T-helper 1 cell (primary cell): ENCODE measurements at places on chromosomes 2 and 18.

DNA sequence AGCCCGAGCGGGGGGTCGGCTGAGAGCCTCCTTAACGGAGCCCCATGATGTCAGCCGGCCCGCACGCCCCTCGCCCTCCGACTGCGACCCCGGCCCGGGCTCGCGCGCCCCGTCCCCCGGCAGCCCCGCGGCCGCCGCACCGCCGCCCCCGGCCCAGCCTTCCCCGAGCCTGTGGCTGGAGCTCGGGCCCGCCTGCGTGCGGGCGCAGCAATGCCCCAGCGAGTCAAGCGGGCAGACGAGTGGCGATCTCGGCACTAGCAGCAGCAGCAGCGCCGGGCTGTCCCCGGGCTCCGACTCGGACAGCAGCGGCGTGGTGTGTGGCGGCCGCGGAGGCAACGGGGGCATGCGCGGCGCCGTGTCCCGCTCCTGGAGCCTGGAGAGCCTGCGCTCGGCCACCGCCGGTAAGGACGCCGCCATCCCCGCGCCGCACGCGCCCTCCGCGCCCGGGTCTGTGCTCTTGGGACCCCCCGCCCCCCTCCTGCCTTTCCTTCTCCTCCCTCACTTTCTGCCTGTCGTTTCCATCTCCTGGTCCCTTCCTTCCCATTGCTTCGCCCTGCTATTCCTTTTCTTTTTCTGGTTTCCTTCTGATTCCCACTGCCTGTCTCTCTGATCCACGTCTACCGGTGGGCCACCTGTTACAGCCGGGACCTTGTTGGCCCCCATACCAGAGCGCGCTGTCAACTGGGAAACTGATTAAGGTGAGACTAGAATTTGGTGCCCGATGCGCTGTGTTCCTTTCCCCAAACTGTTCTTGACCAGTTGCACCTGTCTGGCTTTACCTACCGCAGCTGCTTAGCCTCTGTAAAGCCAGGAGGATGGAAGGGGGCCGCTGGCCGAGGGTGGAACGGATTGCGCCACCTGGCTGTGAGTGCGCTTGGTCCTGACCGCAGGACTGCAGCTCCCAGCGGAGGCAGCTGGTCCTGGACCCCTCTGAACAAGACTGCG is 127.4 kb downstream of the ARHGEF4 start:
- no peak for DNase-seq

GRCh38 chr2:60246583-60246982 is 306.9 kb downstream of the BCL11A start:
- no peak for DNase-seq

DNA sequence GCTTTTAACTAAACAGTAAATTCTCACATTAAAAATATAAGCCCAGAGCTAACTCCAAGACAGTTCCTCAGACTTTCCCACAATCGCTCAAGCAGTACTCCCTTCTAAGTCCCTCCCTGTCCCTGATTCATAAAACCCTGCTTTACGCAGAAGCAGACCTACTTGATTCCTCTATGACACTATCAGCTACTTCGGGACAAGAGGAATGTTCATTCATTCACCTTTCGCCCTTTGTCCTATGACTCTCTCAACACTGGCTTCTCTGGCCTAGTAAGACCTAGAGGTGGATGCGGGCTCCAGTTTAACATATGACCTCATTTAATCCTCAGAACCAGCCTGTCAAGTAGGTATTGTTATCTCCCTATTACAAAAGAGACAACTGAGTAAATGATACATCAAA is 10.2 kb downstream of the LPIN2 start:
- DNase-seq = no peak

DNA sequence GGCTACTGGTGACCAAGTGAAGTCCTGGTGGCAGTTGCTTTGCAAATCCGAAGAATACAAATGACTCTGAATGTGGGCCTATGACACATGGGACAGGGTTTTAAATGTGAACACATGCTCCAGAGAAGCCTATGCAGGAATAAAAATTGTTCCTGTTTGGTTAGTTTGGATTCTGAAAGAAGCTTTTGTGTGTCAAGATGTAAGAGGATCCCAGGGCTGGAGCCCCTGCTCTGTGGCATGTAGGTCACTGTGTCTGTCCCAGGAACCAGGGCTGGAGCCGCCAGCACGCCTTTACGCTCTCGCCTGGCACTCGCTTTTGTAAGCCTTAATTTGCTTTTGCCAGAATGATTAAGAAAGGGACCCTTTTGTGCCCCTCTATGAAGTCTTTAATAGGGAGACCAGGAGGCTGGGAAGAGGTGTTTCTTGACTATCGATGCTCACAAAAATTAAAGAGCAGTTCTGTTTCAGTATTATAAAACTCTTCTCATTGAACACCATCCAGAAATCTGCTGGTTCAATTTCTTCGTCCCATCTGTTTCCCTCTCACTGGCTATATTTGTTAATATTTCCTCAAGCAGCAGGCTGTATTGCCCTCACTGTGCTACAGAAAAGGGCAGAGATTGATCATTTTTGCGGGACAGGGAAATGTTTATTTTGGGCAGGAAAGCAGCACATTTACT is 532.7 kb upstream of the POU3F3 start:
- no peak for DNase-seq

GRCh38 chr2:41663056-41663455 is 384.8 kb upstream of the PKDCC start:
- no peak for DNase-seq
